OCI-M1 (cell line): ENCODE measurements at places on chromosomes 12 and 14.

- no peak for DNase-seq
Measured at GRCh38 chr14:62443796-62444195, 601.5 kb downstream of the KCNH5 start.

- no peak for DNase-seq
Measured at GRCh38 chr12:60194678-60195077, 598.8 kb downstream of the SLC16A7 start.

GRCh38 chr12:44457465-44457864 lies 418.6 kb downstream of the NELL2 start:
- no peak for DNase-seq

- no peak for DNase-seq
Measured at GRCh38 chr14:103110681-103111231, 12.5 kb upstream of the TNFAIP2 start.

DNA sequence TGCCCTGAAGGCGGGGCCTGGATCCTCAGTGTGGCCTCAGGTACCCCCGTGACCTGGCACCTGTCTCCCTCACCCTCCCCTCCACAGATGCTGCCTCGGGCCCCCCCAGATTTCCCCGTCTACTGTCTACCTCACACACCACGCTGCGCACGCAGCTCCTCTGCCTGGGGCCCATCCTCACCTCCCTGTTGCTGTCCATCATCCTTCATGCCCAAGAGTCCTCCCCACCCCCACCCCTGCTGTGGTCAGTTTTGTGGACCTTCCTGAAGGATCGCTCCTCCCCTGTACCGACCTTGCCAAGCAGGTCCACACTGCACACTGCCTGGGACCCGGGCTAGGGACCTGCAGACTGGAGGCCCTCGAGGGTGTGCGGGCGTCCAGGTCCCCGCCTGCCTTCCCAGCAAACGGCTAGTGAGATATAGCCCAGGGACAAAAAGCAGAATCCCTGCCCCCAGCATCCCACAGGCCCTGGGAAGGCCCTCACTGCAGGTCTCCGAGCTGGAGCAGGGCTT lies 197.4 kb upstream of the DIO3 start:
- DNase-seq: no peak

DNA sequence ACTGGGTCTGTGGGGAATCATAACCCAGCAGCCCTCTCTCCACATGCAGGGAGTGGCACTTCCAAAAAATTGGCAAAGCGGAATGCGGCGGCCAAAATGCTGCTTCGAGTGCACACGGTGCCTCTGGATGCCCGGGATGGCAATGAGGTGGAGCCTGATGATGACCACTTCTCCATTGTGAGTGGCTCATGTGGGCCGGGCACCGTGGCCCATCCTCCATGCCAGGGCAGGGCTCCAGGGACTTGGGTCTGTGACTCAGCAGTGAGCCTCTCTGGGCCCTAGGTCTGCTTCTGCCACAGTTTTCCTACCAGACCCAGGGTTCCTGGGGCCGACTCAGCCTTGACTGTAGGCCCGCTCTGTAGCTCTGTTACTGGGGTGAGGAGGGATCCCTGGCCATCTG lies 2.2 kb downstream of the NPFF start:
- no peak for DNase-seq

GRCh38 chr14:61238611-61239245 lies 42.4 kb downstream of the TMEM30B start:
- no peak for DNase-seq

- no peak for DNase-seq
Measured at GRCh38 chr14:51155326-51155725, 60.4 kb upstream of the TRIM9 start.

GRCh38 chr12:1643905-1644533 lies 15.0 kb downstream of the WNT5B start:
- no peak for DNase-seq

GRCh38 chr12:5432011-5432400 lies at the start of gene NTF3:
TSS of gene NTF3 (plus strand) at chr12:5432108. CDS start at chr12:5432325, 217 bp downstream.
- no peak for DNase-seq

GRCh38 chr12:75784591-75784990 lies 247.0 kb downstream of the PHLDA1 start:
- DNase-seq: peak; percentile 78

GRCh38 chr14:69034612-69035262 lies 55.6 kb upstream of the ACTN1 start:
- DNase-seq: no peak

- no peak for DNase-seq
Measured at GRCh38 chr14:78173346-78174035, 3.3 kb downstream of the NRXN3 start.

GRCh38 chr12:10618338-10618987 lies 5.1 kb upstream of the MAGOHB start:
- DNase-seq: peak; percentile 74

- no peak for DNase-seq
Measured at GRCh38 chr14:55097881-55098560, 31.0 kb upstream of the LGALS3 start.

- DNase-seq: no peak
Measured at GRCh38 chr12:6604259-6605029, 2.7 kb downstream of the CHD4 start.

- DNase-seq: no peak
Measured at GRCh38 chr12:127282786-127283565, 984.0 kb upstream of the TMEM132C start.
